ENCODE measurements at places on chromosomes 12 and 14.
A peak's percentile ranks its signal among the peaks of the same experiment; 100 is the strongest.

DNA sequence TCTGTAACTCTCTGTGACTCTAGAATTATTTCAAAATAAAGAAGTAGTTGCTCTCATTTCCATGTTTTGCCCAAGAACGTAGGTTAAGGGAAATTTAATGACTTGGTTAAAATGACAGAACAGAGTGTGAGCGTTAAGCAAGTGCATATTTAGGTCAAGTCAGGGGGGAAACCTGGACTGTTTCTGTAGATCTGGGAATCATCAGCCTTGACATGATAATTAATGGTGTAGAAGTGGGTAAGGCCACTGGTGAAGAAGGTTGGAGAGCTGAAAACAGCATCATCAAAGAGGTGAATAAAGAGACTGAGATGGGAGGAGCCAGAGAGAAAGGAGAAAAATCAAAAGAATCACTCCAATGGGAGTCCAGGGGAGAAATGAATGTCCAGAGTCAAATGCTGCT, 49.4 kb upstream of the STK38L start:
- no peak for DNase-seq

- peak; percentile 96 for DNase-seq
Observed at GRCh38 chr12:92745856-92746550, 43.2 kb downstream of the PLEKHG7 start.

DNA sequence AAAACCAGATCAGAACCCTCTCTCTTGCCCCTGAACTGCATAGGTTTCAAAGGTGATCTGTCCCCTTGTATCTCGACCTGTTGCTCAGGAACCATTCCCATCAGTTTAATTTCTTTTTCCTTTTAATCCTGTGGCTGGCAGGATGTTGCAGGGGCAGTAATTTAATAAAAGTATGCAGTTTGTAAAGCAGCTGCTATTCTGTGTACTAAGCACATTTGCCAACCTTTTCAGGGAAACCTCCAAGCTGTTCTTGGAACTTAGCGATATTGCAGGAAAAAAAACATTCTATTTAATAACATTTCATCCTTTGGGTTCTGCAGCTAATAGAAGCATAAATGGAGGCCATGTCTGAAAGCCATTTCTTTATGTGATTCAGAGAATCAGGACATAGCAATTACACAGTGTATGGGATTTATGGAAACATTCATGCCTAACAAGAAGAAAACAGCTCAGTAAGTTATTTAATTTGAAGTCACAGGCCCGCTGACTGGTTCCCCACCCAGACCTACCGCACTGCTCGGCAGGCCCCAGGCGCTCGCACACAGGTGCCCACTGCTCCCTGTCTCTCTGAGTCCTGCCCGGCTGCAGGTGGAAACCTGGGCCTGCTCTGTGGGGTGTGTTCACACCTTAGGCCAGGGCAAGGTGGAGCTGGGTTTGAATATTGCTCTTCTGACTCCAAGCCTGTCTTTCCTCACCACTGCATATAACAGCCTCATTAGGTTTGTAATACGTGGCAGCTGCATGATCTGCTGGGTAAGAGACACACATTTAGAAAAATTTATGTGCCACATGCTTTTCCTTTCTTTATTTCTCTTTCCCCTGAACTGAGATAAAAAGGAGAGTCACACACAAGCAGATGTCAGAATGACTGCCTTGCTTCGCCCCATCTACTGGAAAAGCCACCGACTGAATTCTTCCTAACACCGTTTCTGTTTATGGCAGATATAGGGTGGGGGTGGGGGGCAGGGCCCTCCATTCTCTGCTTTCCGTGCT, 119.7 kb downstream of the SLC25A47 start:
- DNase-seq, result no peak

- no peak for DNase-seq
Observed at GRCh38 chr14:99389174-99389826, 91.4 kb downstream of the SETD3 start.

- no peak for DNase-seq
Observed at GRCh38 chr14:43413084-43413483, 1094.0 kb downstream of the FSCB start.

Measured in skeletal muscle cell (primary cell).